NCI-H2081 treated with DMSO at 0.1 percent for 48 hours (cell line): ENCODE measurements at places on chromosomes 7 and 10.

- no peak for DNase-seq
Observed at GRCh38 chr7:141072548-141073172, 1.2 kb upstream of the TMEM178B start.

GRCh38 chr7:23438171-23438570 lies 32.1 kb downstream of the IGF2BP3 start:
- no peak for DNase-seq

- DNase-seq: no peak
Observed at GRCh38 chr7:125661677-125662076, 732.1 kb upstream of the POT1 start.

DNA sequence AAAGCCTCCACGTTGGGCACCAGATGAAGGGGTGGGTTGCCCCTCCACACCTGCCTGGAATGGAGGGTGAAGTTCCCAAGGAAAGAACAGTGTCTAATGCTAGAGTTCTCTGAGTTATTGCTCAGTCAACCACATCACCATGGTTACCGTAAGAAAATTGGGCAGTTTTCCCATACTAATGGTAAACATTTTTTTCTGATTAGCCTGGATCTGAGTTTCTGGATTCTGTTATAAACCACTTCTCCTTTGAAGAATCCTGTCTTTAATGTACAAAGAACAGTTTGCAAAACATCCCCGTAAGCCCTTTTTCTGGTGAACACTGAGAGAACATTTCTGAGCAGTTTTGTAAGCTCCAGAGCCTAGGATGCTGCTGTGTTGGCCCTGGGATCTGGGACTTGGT lies 45.5 kb downstream of the ABCC2 start:
- DNase-seq: no peak

DNA sequence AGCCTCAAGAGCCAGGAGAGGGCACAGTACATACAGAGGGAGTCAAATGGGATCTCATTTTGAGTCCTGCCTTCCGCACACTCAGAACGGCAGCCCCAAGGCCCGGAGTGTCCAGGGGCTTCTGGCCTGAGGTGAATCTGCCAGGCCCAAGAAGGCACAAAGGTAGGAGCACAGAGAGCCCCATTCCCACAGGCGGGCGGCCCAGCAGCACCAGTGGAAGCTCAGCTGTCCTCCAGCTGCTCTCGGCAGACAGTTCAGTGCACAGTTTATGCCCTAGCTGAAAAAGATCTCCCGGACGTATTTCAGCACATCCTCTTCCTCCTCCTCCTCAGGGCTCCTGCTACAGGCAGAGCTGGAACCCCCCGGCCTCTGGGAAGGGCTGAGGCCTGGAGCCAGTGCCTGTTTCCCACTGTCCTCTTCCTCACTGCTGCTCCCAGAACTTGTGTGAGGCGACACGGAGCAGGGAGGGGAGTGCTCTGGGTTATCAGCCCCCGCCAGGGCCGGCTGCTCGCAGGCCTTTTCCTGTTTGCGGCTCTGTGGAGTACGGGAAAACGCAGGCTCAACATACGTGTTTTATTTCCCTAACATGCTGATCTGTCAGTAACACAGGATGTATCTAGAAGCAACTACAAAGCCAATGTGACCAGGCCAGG lies 4.0 kb downstream of the CYREN start:
- DNase-seq: no peak

DNA sequence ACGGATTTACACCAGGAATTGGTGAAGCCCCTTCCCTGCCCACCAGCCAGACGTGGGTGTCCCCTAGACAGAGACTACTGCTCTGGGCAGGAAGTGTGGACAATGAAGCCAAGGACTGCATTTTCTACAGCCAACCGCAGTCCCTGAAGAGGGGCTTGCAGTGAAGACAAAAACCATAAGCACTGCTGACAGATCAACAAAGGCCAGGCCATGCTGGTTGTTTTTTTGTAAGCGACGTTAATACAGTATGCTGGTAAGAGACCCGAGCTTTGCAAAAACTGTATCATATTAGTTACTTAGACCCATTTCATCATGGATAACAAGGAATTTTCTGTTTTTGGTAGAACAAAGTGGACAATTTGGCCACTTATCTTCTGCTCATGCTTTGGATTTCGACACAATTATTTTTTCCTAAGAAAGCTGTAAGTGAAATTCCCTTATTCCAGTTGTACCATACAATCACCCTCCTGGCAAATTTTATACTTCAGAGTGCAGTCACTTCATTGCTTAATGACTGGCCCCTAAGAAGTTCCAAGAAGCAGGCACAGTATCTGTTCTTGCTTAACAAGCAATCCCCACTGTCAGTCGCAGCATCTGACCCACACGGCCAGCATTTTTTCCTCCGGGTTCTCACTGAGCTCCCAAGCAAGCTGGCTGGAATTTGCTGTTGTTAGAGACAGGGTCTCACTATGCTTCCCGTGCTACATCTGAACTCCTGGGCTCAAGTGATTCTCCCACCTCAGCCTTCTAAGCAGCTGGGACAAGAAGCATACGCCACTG lies 163.5 kb downstream of the PARD3 start:
- no peak for DNase-seq

DNA sequence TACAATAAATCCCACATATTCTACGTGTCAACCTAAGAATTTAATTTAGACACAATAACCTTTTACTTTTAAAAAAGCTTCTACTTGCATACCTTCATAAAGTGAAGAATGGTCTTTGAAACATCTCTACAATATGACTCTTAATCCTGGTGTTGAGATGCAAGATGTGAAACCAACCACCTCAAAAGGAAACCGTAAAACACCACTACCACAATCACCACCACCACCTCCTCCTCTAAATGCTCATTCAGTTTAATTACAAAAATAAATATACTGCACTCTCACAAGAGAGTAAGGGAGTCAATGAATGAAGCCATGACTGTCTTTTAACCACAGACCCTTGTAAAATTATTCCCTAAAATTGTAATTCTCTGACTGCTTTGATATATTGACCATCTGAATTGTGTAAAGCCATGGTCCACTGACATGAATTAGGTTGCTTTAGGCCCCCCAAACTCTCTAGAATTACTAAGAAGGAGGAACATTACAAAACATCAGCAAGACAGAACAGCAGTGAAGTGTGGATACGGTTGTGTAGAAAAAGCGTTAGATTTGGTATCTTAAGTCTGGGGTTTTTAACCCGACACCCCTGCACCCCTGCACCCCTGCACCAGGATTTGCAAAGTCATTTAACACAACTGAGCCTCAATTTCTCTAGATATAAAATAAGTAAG lies 171.4 kb downstream of the SFMBT2 start:
- DNase-seq: no peak

DNA sequence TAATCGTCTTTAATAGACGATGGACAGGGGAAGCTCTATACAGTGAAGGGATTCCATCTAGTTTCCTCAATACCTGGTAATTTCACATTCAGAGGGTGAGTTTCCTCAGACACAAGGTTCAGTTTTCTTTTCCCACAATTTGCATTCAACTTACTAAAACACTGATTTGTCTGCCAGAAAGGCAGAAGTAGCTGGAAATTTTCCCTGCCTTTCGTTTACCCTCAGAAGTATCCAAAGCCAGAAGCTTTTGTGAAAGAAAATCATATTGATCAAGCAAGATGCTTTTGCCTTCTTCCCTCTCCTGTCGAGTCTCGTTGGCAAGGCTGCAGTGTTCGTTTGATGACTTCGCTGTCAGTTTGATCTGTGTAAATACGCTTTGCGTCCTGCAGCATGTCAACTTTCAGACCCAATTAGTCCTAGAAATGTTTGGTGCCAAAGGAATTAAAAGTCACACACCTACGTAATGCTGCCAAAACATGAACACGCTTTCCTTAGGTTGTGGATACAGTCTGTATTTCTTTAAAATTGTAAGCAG lies 631.9 kb upstream of the FOXK1 start:
- peak; percentile 27 for DNase-seq

DNA sequence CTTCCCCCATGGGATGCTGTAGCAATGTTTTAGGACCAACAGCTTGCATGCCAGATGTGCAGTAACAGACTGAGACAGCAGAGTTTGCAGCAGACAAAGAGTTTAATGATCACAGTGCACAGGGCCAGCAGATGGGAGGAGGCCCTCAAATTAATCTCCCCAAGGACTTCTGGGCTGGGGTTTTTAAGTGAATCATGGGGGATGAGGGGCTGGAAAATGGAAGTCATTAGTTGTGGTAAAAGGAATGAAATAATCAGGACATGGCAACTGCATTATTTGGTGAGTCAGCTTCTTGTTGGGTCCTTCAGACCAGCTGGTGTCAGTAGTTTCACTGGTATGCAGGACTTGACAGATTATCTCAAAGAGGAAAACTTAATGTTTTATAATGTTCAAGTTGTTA lies 12.6 kb upstream of the NRBF2 start:
- DNase-seq: no peak

GRCh38 chr7:34709771-34710170 lies 51.8 kb downstream of the NPSR1 start:
- no peak for DNase-seq

DNA sequence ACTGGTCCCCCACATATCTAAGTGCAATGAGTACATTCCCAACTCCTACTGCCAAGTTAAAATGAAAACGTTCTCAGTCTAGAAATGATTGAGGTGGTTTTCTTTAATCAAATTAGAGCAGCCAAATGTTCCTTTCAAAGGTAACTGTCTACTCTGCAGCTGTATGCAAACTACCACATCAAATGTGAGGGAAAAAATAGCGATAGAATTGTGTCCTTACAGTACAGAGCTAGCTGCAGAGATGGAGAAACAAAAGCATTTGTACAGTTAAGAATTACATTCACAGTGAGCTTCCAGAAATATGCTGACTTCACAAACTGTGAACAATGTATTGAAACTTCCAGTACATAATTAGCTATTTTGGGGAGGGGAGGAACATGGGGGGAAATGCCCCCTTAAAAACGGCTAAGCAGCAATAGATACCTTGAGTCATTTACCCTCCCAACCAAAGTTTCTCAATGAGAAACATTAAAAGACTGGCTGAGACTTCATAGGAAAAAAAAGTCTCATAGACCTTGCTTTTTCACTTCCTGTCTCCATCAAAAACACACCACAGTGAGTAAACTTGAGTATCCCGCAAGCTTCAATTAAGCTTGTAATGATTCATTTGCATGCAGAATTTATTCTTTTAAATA lies 22.9 kb downstream of the CDK6 start:
- DNase-seq: no peak

- DNase-seq: peak; percentile 12
Observed at GRCh38 chr10:84397735-84398144, 69.4 kb downstream of the CCSER2 start.

- no peak for DNase-seq
Observed at GRCh38 chr7:151756076-151756731, 120.7 kb downstream of the PRKAG2 start.

GRCh38 chr10:103472005-103472404 lies 7.0 kb downstream of the CALHM3 start:
- no peak for DNase-seq

DNA sequence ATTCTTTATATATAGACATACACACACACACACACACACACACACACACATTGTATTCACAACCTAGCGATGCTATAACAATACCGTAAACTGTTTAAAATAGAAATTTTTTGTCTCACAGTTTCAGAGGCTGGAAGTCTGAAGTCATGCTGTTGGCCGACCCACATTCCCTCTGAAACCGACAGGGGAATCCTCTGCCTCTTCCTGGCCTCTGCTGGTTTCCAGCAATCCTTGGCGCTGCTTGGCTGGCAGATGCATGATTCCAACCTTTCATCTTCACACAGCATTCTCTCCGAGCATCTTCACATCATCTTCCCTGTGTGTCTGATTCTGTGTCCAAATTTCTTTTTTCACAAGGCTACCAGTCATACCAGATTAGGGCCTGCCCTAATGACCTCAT lies 94.8 kb downstream of the CCDC71L start:
- DNase-seq: no peak

DNA sequence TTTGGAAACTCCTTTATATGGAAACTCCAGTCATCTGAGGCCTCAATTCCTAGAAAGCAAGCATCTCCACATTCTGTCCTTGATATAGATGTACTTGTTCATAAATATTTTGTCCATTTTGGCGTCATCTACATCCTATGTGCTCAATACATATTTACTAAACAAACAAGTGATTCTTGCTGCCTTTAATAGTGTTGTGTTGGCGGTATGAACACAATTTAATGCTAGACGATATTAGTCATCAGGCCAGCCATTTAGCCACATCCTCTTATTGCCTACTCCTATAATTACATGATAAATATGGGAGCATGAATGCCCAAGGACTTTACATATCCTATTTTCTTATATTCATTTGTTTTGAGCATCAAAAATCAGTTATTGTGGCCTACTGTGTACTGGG lies 18.5 kb upstream of the IFRD1 start:
- DNase-seq: no peak

GRCh38 chr7:95478272-95479037 lies 7.3 kb upstream of the ASB4 start:
- DNase-seq: peak; percentile 56

- DNase-seq: no peak
Observed at GRCh38 chr10:24929056-24929544, 23.3 kb downstream of the PRTFDC1 start.

DNA sequence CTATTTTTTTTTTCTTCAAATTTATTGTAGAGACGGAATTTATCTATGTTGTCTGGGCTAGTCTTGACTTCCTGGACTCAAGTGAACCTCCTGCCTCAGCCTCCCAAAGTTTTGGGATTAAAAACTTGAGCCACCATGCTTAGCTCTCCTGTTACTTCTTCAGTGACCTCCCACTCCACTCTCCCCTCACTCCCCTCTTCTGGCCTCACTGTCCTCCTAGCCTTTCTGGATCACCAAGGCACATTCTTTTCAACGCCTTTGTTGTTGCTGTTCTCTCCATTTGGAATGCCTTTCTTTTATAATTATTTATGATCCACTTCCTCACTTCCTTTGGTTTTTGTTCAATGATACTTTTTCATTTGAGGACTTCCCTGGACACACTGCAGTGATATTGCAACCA lies 17.9 kb downstream of the PTPRZ1 start:
- no peak for DNase-seq

DNA sequence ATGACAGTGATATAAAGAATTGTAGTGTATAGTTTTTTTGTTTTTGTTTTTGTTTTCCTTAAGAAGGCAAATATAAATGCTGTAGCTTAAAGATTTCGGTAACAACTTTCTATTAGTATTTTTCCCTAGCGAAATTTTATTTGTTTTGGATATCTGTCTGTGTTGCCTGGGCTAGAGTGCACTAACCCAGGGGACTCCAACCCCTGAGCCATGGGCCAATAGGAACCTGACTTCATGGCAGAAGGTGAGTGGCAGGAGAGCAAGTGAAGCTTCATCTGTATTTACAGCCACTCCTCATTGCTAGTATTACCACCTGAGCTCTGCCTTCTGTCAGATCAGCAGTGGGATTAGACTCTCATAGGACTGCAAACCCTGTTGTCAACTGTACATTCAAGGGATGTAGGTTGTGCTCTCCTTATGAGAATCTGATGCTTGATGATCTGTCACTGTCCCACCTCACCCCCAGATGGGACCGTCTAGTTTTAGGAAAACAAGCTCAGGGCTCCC lies 65.4 kb upstream of the CCAR1 start:
- no peak for DNase-seq

- DNase-seq: no peak
Observed at GRCh38 chr10:33047655-33048054, 89.6 kb upstream of the ITGB1 start.

- DNase-seq: no peak
Observed at GRCh38 chr7:120955577-120956149, 5.1 kb downstream of the ING3 start.

GRCh38 chr10:69123747-69124562 lies at the start of gene VPS26A:
Gene VPS26A, plus strand, starts transcription at chr10:69124178. Its CDS starts 100 bp downstream, at chr10:69124278.
- DNase-seq: peak; percentile 38
